ENCODE measurements at places on chromosomes 6 and 20.

DNA sequence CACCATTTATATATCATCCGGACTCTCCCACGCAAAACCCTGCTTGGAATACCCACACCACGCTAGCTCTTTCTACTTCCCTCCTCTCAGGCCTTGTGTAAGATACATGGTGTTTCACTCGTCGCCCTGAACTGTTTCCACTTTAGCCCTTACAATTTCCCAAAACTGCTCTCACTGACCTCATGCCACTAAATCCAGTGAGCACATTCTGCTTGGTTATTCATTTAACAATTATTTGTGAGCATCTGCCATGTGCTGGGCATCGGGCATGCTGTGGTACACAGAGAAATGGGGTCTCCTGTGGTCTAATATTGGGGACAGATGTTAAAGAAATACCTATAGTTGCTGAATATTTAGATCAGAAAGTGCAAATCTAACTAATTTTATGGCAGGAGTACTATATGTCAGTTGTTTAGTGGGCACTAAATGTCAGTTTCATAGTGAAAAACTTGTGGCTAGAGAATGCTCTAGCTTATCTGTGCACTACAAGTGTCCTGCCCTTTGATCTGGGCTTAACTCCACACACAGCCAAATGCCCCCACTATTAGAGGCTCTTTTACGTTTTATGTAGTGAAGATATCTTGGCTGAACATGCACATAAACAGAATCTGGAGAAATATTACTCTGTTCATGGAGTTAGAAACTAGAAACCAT, 41.0 kb downstream of the PLEKHG1 start:
- DNase-seq, result no peak

DNA sequence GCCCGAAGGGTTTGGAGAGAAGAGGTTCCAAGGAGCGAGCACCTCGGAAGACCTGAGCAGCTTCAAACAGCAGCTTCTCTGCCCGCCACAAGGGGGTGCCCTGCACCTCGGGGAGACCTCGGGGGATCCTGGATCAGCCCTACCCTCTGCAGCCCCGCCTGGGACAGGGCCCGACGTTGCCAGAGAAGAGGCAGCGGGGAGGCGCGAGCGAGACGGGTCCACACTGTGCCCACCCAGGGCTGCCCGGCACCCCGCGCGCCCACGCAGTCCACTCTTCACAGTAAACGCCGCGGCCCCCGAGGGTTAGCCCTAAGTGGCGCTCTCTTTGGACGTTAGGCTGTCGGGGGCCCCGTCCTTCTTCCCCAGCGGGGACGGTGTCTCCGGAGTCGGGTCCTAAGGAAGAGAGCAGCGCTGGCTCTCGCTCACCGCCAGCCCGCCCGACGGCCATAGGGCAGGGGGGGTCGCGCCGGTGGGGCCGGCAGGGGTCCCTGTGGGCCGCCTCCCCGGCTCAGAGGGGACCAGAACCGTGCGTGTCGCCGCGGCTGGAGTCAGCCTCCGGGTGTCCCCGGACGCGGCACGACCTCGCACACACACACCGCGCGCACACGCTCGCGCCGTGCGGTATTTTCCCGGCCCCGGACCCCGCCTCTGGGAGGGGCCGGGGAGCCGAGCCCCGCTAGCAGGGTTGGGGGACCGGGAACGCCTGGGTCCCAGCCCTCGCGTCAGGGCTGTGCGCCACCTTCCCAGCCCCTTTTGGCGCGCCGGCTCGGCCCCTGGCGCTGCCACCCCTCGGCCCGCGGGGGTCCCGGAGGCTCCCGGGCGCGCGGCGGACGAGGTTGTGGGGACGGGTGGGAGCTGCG, 929 bp downstream of the CDH22 start:
- peak; percentile 63 for DNase-seq

DNA sequence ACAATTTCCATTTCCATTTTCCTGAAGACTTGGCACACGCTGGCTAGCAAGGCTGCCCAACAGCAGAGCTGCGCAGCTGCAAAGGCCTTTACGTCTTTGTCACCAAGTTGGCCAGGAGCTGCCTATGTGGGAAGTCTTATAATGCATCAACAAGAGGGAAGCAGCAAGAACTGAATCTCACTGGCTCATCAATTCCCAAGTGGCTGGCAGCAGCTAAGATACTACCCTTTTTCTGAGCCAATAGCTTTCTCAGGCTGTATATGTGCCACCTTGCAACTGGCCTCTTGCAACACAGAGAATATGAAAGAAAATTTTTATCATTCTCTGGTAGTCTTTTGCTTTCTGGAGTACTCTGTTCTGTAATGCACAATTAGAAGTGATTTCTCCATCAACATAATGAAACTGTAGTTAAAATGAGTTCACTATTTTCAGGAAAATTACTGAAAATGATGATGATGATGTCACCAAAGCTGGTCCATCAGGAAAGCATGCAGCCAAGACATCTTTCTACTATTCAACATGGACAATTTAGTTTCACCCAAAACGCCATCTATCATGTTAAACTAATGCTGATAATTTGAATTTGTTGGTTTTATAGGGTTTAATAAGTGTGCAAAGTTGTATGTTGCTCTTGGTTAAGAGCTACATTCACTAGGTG, 97.3 kb upstream of the FOXA2 start:
- no peak for DNase-seq

- no peak for DNase-seq
These were observed 169.2 kb downstream of the ZFAND3 start for GRCh38 chr6:37988696-37989095.

DNA sequence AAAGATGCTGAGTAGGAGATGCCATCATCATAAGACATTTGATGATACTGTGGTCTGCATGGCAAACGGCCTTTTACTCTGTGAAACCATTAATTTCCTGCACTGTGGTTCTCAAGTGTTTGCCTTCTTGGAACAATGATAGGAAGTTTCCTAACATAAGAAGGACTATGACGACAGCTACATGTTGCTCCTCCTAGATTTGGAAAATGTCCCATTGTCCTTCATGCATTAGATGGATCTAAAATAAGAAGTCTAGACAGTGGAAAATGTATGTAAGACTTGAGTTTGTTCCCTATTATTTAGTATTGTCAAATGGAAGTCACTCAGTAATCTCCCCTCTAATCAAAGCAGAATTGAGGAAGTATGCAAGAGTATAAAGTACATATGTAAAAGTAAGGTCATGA, 98.5 kb upstream of the TMEM170B start:
- DNase-seq, result no peak

GRCh38 chr6:36592221-36592655, 1.9 kb upstream of the SRSF3 start:
- DNase-seq, result no peak

- DNase-seq, result no peak
These were observed 110.3 kb upstream of the BTBD3 start for GRCh38 chr20:11807054-11808048.

- DNase-seq, result no peak
These were observed 66.6 kb upstream of the TAB2 start for GRCh38 chr6:149250951-149251350.

GRCh38 chr20:45904583-45905504, 7.1 kb downstream of the PLTP start:
- DNase-seq, result no peak

DNA sequence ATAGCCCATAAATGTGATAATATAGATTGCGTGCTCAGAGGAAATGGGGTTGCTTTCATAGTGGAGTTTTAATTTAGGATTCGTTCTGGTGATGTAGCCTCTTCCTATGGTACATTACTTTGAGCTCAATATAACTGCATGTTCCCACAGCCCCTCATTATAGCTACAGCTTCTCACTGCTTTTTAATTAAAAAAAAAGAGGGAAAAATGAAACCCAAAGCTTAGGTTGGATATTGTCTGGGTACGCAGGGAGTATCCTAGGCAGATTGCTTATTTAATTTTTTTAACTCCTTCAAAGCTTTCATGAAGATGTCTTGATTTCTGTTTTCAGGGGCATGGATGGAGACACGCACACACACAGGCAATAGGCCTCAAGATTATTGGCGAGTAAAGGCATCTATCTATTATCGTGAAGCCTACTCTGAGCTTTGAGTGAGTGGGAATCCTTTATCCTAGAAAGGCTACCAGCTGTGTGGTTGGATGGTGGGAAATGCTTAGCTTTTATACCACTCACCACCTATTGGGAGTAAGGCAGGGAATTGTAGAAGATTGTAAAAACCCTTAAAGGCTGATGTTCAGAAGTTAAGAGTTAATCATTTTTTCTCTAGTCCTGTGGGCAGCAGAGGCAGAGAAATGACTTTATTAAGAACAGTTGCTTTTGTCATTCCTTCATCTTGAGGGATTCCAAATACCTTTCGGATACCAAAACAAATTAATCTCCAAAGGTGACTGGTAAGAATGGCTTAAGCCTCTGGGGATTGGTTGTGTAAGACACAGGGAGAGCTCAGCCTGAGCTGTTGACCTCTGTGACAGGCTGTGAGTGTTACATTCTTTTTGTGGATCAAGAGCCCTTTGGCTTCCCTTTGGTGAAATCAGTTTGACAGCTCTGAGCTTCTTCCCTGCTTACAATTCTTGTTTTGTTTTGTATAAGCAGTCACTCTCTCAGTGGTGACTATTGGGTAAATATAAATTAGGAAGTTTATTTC, 33.4 kb downstream of the CTNNBL1 start:
- no peak for DNase-seq

- no peak for DNase-seq
These were observed 229.9 kb upstream of the GRIK2 start for GRCh38 chr6:101163611-101164010.

GRCh38 chr6:142387997-142388815, 86.4 kb downstream of the ADGRG6 start:
- no peak for DNase-seq

GRCh38 chr6:64160486-64160885, 524.9 kb downstream of the PHF3 start:
- DNase-seq, result no peak

DNA sequence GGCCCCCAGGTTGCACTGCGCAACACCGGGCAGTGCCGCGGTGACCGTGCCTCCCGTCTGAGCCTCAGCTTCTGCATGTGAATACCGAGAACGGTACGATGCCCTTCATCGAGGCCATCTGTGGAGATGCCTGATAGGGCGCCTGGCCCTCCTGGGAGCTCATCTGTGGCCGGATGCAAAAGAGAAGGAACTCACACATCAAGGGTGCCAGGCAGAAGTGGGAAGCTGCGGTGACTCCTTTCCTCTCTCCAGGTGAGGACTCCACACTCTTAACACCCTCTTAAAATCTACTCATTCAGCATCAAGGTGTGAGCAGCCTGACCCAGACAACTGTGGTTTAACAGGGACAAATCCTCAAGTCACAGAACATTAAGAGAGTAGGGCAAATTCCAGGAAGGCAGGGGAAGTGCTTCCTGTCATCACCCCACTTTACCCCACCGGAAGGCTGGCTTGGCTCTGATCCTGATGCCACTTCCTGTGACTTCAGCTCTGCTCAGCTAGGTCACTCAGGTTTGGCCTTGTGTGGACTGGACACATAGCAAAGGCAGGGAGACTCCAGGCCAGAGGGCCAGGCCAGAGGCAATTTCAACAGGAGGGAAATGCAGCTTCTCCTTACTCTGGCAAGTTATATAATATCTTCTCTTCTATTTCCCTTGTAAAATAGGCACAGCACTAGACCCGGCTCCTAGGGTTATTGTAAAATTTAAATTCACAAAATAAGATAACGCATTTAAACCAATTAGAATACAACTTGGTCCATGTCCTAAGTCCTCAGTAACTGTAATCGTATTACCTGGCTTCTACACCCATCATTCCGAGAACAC, 69.4 kb downstream of the CPNE5 start:
- DNase-seq, result no peak

DNA sequence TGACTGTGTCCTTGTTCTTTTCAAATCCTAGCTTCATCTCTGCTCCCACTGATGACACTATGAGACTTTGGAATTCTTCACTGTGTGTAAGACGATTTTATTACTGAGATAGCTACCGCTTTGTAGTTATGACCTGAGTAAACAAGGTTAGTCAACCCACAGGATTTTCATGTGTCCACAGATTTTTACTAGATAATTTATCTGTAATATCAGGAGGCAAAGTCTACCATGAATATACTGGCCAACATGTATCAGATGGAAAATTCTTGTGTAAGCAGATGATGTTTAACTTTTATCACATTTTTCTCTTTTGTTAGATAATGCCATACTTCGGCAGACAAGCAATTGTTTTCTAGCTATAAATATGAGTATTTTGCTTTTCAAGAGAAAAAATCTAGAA, 119.8 kb downstream of the SGK1 start:
- no peak for DNase-seq

DNA sequence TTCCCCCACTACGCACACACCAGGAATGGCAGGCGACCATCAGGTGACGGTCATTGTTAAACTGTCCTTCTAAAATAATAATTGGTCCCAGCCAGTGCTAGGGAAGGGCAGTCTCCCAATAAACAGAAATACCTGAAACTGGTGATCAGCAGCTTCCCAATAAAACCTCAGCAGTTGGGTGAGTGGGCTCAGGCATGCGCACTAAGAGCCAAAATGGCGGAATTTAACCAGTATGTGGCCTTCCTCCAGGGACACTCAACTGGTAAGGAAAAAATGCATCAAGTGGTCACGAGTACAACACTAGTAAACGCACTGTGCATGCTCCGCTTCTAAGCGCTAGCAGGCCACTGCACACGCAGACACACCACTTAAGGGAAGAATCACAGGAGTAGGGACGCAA, 34.8 kb downstream of the F13A1 start:
- no peak for DNase-seq

Measured in activated CD4-positive, alpha-beta T cell treated with anti-CD3 and anti-CD28 coated beads, Interleukin-2, amount 50 U/mL, for 4 hours (primary cell).